ENCODE measurements at places on chromosomes 6 and 20. TPM values are rescaled to one million over a fixed set of nuclear protein-coding genes. Genes with fewer than 3 reads are reported as not detected.

The MTHFD1L gene
- 11.8 TPM for total RNA-seq

The RIMS4 gene
- 2.2 TPM for total RNA-seq

The SPDEF gene
- 5.2 TPM for total RNA-seq

The HLA-DRB5 gene
- total RNA-seq = 224 TPM

The OTOR gene
- total RNA-seq = not detected
